ENCODE measurements at places on chromosomes 13 and 19. TPM values are rescaled to one million over a fixed set of nuclear protein-coding genes. Genes with fewer than 3 reads are reported as not detected.

The OLFM2 gene
- 1.0 TPM for total RNA-seq

The TPTE2 gene
- total RNA-seq, result not detected

The SHISA7 gene
- not detected for total RNA-seq

The GIPC3 gene
- 0.29 TPM for total RNA-seq

The COX7A1 gene
- not detected for total RNA-seq

The FXYD3 gene
- total RNA-seq, result not detected

The PINLYP gene
- not detected for total RNA-seq

The MED26 gene
- total RNA-seq, result 4.5 TPM

The ZNF57 gene
- total RNA-seq, result 4.2 TPM

The SYNE4 gene
- total RNA-seq, result 0.22 TPM

The LAIR1 gene
- total RNA-seq, result not detected

The PLK5 gene
- 0.05 TPM for total RNA-seq

The HIF3A gene
- not detected for total RNA-seq

The KIR3DL1 gene
- total RNA-seq, result not detected

DNA sequence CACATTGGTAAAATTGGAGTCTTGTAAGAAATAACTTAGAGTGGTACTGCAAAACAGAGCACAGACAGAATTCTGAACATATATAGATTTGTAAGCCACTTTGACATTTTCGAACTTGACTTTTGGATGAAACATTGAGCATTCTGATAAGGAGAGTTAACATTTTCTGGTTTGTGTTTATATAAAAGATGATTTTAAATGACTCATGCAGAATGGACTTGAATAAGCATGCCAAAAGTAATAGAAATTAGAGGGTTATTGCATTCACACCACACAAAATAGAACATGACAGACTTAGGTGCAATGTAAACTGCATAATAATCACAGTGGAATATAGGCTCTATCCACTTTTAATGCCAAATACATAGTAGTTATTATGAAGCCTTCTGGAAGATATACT lies 507.0 kb downstream of the DACH1 start:
- no peak for DNase-seq

DNA sequence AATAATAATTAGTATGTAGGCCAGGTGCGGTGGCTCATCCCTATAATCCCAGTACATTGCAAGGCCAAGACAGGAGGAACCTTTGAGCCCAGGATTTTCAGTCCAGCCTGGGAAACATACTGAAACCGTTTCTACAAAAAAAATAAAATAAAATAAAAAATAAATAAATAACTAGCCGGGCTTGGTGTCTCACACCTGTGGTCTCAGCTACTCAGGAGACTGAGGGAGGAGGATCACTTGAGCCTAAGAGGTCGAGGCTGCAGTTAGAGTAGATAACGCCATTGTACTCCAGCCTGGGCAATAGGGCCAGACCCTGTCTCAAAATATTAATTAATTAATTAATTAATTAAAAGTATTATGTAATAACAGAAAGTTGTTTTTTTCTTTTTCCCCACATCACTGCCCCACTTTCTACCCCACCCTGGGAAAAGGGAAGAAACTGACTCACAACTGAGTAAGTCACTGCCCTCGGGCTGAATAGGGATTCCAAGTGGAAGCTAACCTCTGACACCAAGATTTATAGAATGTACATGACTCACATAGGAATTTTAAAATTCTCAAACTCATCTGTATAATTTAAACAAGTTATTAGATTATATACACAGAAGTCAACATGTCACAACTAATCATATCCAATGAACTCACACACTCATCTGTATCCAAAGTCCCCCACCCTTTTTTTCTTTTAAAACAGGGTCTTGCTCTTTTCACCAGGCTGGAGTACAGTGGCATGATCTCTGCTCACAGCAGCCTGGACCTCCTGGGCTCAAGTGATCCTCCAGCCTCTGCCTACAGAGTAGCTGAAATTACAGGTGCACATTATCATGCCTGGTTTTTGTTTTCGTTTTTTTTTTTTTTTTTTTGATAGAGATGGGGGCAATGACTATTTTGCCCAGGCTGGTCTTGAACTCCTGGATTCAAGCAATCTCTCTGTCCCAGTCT lies 12.5 kb downstream of the ZNF611 start:
- peak; percentile 7 for DNase-seq

GRCh38 chr19:51535535-51535934 lies 4.1 kb upstream of the SIGLEC6 start:
- DNase-seq, result no peak

DNA sequence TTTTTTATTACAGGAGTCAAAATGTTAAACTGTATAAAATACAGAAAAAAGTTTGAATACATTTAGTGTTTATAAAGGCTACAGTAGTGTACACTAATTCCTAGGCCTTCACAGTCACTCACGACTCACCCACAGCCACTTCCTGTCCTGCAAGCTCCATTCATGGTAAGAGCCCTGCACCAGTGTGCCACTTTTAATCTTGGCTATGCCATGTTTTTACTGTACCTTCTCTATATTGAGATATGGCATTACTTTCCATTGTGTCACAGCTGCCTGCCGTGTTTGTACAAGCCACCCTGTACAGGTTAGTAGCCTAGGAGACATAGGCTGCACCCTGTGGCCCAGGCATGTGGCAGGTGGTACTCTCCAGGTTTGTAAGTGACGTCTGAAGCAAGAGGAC lies 32.1 kb downstream of the C1QTNF9 start:
- no peak for DNase-seq

GRCh38 chr13:67619351-67619994 lies 389.3 kb upstream of the PCDH9 start:
- no peak for DNase-seq

DNA sequence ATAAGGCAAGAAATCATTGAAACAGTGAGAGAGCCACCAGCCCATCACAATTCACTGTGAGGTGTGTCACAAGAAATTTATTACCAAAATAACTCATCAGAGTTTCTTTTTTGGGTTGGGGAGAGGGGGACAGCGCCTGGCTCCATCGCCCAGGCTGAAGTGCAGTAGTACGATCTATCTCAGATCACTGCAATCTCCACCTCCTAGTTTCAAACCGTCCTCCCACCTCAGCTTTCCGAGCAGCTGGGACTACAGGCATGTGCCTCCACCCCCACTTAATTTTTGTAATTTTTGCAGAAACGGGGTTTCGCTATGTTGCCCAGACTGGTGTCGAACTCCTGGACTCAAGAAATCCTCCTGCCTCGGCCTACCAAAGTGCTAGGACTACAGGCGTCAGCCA lies 3.6 kb downstream of the IFNL1 start:
- DNase-seq, result no peak

- no peak for DNase-seq
Measured at GRCh38 chr13:44785401-44785800, 203.9 kb downstream of the NUFIP1 start.
